ENCODE measurements at places on chromosomes 12 and 14. TPM values are rescaled to one million over a fixed set of nuclear protein-coding genes. Genes with fewer than 3 reads are reported as not detected.

Gene CCDC177
- not detected for total RNA-seq

DNA sequence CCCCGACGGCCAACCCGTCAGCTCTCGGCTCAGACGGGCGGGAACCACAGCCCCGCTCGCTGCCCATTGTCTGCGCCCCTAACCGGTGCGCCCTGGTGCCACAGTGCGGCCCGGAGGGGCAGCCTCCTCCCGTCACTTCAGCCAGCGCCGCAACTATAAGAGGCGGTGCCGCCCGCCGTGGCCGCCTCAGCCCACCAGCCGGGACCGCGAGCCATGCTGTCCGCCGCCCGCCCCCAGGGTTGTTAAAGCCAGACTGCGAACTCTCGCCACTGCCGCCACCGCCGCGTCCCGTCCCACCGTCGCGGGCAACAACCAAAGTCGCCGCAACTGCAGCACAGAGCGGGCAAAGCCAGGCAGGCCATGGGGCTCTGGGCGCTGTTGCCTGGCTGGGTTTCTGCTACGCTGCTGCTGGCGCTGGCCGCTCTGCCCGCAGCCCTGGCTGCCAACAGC lies at the start of gene WNT1:
Gene WNT1, plus strand, starts transcription at position 32 of the 450 bp plus-strand sequence. Its CDS starts 329 bp downstream, at position 361.
- DNase-seq = no peak

GRCh38 chr12:64455506-64455905 lies 3.6 kb downstream of the TBK1 start:
- no peak for DNase-seq

Gene IPO4
- total RNA-seq = 11.8 TPM

Gene CFAP251
- total RNA-seq = 1.3 TPM

DNA sequence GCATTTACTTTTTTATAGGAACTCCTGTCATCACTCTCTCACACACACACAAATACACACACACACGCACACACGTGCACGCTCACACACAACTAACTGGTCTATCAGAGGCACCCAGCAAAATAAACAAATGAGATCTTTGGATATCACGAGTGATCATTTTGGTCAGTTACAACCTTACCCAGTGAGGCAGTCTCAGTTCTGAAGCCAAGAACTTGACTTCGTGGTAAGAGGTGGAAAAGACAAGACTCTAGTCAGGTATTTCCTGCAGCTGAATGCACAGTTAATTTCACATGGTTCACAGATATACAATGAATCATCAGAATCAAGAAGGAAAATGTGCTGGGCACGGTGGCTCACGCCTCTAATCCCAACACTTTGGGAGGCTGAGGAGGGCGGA lies 39.4 kb downstream of the ATF7 start:
- no peak for DNase-seq

DNA sequence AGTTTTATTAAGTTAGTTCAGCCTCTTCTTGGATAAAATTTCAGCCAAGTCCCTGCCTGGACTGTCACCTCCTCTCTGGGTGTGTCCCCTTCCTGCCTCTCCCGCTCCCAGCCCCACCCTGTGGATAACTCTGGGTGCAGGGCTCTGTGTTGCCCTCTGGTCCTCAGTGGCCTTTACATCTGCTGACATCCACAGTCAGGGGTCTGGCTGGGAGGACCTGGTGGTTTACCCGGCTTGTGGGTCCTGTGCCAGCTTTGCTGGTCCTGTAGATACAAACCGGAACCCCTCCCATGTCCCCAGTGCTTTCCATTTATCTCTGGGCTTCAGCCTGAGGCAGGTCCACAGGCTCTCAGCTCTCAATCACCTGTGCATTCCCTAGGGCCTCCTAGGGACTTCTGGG lies 28.9 kb upstream of the PLEKHG3 start:
- DNase-seq = peak; percentile 36

DNA sequence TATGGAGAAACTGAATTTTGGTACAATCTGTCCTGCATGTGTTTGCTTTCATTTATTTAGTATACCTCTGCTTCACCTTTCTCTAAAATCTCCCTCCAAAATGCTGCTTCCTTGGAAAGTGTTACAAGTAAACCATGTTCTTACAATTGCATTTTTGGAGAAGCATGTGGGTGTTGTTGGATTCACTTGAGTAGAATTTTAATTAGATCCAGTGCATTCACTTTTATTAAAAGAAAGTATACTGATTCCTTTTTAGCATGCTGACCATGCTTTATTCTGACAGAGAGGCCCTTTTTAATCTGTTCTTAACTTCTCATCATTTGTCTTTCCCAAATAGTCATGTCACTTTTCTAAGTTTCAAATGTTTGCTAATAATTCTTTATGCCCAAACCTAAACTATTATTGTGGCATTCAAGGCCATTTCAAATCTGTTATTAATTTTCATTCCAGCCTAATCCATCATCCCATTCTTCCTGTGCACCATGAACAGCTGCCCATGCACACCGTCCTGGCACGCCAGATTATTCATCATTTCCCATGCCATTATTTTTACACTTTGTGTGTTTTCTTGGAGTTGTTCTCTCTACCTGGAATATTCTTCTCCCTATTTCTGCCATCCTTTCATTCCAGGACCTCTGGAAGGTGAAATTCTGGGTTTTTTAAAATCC lies 90.7 kb downstream of the METTL25 start:
- no peak for DNase-seq

Gene SMAGP
- total RNA-seq = 5.0 TPM

GRCh38 chr12:108358580-108358965 lies 19.5 kb upstream of the CMKLR1 start:
- DNase-seq = no peak

GRCh38 chr12:71602761-71603577 lies 60.7 kb downstream of the ZFC3H1 start:
- DNase-seq = no peak

Gene SLC17A8
- total RNA-seq = not detected

GRCh38 chr12:16622338-16622737 lies 16.4 kb upstream of the LMO3 start:
- DNase-seq = no peak

DNA sequence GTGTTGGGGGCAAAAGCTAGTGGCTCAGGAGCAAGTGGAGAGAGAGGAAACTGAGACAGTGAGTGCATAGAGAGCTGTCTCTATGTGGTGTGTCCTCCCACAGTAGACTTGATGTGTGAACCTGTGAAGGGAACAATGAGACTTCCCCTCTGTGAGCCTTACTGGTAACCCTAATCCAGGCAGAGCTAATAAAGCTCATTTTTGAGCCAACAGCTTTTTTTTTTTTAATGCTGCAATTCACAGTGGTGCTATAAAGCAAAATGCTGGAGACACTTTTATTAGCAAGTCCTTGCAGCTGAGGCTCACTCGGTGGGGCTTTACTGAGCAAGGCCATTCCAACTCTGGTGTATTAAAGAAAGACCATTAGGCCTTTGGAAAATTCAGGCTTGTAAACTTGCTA lies 26.9 kb downstream of the FBXW8 start:
- no peak for DNase-seq

DNA sequence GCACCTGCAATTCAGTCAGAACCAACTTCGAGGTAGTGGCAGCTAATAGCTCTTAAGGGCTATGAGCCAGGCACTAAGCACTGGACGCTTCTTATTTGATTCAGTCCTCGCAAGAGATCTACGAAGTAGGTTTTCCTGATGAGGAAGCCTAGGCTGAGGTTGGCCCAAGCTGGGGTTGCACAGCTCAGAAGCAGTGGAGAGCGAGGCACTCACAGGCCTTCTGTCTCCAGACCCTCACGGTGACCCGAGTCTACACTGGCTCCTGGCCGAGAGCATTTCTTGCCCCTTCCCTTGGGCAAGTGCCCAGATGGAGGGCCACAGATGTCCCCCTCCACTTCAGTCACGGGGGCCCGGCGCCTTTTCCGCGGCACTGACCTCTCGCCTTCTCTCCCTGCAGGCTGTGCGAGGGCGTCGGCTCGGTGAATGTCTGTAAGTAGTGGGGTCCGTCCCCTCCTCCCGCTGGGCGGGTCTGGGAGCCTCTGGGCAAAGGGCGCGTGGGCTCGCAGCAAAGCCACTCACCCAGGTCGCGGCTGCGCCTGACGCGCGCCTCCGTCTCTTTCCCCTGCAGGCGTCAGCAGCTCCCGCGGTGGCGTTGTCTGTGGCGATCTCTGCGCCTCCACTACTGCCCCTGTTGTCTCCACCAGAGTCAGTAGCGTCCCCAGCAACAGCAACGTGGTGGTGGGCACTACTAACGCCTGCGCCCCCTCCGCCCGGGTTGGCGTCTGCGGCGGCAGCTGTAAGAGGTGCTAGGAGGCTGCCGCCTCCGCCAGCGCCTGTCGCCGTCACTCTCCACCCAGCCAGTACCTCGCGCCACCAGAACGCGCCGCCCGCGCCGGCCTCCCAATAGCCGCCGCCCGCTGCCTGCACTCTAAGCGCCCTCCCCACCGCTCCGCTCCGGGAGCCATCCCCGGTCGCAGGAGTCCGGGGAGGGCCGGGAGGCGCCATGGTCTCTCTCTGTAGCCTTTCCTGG lies 13.1 kb downstream of the KRT83 start:
- peak; percentile 56 for DNase-seq

Gene GYS2
- not detected for total RNA-seq

- DNase-seq = no peak
Observed at GRCh38 chr12:124236625-124237031, 58.3 kb upstream of the RFLNA start.

DNA sequence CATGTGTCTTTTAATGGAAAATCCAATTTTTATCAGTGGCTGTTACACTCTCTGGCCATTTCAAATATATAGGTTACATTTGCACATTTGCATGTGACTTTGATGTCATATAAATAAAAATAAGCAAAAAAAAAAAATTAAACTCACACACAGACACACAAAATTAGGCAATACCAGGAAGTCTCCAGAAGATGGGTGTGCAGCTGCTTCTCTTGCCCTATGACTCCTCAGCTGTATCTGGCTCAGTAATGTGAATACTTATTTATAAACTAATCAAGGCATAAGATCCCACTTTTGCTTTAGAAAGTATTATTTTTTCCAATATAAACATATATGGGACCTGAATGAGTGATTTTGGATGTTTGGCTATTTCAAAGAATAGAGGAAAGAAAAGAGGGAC lies 461.1 kb downstream of the LRIG3 start:
- DNase-seq = no peak

GRCh38 chr12:24480766-24481449 lies 468.0 kb downstream of the BCAT1 start:
- no peak for DNase-seq

GRCh38 chr12:96186607-96187301 lies 7.4 kb upstream of the ELK3 start:
- DNase-seq = no peak

DNA sequence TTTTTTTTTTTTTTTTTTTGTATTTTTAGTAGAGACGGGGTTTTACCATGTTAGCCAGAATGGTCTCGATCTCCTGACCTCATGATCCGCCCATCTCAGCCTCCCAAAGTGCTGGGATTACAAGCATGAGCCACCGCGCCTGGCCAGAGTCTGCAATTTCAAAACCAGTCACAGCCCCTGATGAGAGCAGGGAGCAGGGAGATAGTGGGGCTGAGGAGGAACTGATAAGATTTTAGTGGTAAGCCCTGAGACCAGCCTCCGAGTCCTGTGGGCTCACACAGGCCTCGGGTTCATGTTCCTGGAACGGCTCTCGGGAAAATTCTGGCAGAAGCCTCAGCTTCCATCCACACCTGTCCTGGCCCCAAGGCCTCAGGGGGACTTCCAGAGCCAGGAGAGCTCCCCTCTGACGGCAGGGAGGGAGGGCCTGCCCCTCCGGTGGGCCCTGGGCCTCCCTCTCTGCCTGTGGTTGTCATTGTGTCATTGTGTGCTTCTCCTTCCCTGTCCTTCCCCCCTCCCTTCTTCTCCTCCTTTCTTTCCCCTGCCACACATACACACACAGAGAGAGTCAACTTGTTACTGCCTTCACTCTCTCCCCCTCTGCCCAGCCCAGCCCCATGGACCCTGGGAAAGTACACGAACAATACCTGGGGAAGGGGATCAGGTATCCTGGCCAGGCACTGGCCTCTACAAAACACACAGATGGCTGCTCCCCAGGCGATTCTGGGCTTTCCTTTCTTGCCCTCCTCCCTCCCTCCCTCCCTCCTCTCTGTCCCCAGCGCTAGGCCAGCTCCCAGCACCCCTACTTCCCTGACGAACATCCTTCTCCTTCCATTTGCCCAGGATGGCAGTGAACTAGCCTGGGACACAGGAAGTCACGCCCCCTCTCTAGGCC lies 294.1 kb downstream of the DPF3 start:
- DNase-seq = no peak

DNA sequence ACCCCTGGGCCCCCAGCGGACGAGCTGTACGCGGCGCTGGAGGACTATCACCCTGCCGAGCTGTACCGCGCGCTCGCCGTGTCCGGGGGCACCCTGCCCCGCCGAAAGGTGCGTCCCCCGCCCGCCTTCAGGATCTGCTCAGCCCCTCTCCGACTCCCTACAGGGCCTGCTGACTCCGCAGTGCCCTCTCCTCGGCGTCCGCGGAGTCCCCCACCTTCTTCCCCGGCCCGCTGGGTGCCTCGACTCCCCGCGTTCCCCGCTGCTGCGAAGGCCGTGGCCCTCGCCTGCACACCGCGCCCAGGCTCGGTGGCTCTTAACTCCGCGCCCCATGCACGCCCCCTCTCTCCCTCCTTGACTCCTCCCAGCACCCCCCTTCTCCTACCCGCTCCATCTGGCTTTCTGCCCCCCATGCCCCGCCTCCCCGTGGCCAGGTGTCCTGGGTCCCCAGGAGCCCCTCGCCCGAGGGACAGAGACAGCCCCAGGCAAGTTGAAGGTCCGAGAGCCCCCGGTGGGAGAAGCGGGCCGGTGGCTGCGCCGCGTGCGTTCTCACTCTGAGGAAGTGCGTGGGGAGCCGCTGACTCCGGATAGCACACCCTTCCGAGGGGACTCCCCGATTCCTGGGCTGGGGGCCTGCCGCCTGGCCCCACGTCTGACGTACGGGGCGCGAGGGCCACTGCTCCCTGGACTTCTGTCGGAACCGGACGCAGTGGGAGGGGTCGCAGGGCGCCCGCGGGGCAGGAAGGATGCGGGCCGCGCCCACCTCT lies 594 bp downstream of the TAMALIN start:
- DNase-seq = peak; percentile 83

- DNase-seq = no peak
Observed at GRCh38 chr14:74438351-74438915, 12.4 kb upstream of the SYNDIG1L start.

DNA sequence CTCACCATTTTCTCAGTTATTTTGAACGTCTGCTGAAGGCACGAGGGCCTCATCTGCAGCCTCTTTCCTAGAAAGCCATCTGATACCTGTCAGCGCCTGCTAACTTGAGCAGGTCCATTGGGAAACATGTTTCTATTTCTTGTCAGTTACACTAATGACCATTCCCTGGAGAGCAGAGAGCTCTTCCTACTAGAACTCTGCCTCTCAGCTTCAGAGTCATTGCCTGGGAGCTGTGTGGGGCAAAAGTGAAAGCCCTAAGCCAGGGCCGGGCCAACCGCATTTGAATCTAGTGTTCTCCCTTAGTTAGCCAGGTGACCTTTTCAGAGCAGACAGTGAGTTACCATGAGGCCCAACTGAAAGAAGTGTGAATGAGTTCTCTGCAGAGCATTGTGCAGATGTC lies 135.8 kb downstream of the EML1 start:
- no peak for DNase-seq

Gene IQSEC3
- 1.4 TPM for total RNA-seq

Gene WIF1
- total RNA-seq = not detected
